MM.1S (cell line): ENCODE measurements at places on chromosomes 4 and X.

GRCh38 chr4:23894021-23894420, 4.2 kb upstream of the PPARGC1A start:
- DNase-seq = no peak

GRCh38 chr4:101418055-101418454, 70.7 kb upstream of the PPP3CA start:
- peak; percentile 63 for DNase-seq

DNA sequence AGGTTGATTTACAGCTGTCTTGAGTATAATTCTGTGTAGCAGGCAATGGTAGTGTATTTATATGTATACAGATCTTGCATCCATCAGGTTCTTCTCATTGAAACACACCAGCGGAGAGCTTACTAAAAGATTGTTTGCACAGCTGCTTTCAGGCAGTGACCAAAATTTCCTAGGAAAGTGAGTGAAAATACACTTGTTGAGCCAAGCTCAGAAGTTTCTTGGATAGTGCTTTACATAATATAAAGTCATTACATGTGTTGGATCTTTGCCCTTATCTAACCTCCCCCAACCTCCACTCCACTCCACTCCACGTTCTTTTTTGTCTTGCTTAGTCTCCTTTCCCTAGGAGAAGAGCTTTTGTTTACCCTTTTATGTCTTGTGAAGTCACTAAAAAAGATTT, 34.1 kb downstream of the CNKSR2 start:
- DNase-seq = no peak

- peak; percentile 58 for DNase-seq
Measured at GRCh38 chr4:88110826-88111225, 47.6 kb downstream of the ABCG2 start.

- DNase-seq = peak; percentile 10
Measured at GRCh38 chrX:150983521-150984168, 510 bp downstream of the HMGB3 start.

GRCh38 chr4:128916832-128917231, 107.3 kb downstream of the JADE1 start:
- DNase-seq = no peak

GRCh38 chr4:8704632-8705031, 112.1 kb downstream of the CPZ start:
- DNase-seq = no peak

DNA sequence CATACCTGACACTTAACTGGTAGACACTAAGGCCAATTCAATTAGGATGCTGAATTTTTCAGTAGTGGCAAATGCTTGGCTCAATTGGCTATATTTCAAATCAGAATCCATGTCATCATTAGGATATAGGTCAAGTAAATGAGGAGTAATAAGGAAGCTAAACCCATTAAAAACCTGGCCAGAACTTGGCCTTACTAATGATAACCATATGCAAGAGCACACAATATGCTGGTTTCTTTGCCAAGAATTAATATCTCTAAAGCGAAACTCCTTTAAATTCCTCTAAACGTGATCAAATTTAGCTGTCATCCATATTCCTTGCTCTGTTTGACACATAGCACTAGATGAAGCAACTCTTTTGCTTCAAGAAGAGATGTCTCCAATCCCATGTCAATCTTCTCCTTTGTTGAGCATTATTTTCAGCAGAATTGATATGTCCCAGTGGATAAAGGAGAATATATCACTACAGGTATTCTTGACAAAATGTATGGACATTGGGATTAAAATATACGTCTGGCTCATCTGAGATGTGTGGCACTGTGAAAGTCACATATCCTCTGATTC, 206.1 kb upstream of the ANKRD50 start:
- no peak for DNase-seq

DNA sequence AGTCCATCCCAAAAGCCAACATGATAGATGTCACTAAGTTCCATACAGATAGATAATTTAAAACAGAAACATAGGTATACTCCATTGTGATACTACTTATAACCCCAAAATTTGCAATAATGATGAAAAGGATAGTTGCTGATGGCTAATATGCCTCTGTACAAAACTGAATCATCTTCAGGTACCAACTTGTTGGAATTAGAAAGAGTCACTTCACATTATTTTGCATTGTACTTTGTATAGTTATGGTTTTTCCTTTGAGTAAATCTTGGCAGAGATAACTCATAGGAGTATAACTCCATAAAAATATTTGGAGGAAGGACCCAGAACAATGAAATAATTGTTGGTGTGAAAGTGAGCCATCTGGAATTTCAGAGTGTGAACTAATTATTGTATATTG, 17.6 kb downstream of the GIMD1 start:
- DNase-seq = no peak

- no peak for DNase-seq
Measured at GRCh38 chr4:176217510-176217909, 22.1 kb upstream of the SPATA4 start.

DNA sequence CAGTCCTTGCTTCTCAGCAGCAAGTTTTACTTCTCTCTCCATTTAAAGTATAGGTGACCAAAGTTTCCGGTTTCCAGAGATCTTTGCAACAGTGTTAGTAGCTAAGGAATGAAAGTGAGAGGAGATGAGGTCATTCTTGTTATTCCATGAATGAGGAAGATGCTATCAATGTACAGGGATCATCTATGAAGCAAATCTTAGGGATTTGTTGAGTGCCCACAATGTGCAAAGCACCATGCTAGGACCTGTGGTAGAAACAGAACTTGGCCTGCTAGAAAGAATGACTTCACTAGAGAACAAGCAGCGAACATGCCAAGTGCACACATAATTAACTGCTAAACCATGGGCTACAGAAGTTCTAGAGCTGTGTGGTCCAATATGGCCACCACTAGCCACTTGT, 112.5 kb downstream of the MID1 start:
- no peak for DNase-seq

GRCh38 chr4:150079081-150079581, 886 bp downstream of the DCLK2 start:
- peak; percentile 23 for DNase-seq

GRCh38 chr4:123449362-123449761, 52.8 kb downstream of the SPRY1 start:
- no peak for DNase-seq

- peak; percentile 56 for DNase-seq
Measured at GRCh38 chr4:56468097-56468422, 643 bp downstream of the SRP72 start.

- peak; percentile 77 for DNase-seq
Measured at GRCh38 chr4:164571593-164572390, 182.1 kb upstream of the SMIM31 start.
